Cardiac fibroblast (primary cell): ENCODE measurements at places on chromosomes 3 and 15.

DNA sequence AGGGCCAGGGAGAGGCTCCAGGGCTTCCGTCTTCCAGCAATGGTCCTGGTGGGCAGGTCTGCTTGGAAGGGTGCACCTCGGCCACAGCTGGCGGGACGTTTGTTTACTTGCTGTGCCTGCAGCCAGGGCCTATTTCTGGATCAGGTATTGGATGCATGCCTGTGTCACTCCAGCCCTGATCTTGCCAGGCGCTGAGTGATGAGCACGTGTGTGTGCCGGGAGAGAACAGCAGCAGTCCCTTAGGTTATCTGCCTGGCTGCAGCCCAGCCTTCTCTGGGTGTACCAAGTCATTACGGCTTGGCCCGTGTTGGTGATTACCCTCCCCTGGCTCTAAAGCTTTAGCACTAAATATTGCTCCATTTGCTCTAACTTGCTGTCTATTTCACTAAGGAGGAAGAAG, 14.9 kb downstream of the CCDC32 start:
- DNase-seq: peak; percentile 10

- DNase-seq: no peak
Measured at GRCh38 chr3:115052906-115053305, 94.2 kb downstream of the ZBTB20 start.

- no peak for DNase-seq
Measured at GRCh38 chr15:76181705-76182107, 121.9 kb downstream of the TMEM266 start.

DNA sequence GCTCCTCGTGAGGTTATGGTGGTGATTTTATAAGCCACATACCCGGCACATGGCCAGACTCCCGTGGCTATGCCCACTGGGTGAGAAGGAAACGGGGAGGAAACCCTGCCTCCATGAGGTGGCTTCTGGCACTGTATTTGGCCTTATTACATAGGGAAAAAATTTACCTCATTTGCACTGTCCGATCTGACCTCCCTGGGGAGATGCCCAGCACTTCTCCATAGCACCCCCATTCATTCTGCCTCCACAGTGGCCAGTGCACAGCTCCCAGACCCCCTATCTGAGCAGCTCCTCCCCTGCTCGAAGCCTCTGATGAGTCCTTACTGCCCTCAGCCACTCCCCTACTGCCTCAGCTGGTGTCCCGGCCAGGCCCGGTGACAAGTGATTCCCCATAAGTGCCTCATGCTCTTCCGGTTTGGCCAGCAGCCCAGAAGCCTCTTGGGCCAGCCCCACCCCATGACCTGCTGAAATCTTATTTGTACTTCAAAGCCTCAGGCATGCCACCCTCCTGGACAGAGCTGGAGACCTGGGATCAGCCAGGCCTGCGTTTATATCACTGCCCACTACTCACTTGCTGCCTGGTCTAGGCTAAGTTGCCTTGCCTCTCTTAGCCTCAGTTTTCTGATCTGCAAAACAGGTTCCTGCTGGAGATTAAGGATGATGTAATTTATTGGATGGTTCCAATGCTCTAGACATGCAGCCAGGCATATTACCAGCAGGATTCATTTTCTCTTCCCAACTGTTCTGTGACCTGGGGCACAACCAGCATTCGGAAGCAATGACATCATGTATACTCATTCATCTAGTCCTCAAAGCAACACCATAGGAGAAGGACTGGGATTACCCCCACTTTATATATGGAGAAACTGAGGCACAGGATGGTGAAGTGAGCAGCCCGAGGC, 30.6 kb upstream of the SLC6A6 start:
- DNase-seq: peak; percentile 58

DNA sequence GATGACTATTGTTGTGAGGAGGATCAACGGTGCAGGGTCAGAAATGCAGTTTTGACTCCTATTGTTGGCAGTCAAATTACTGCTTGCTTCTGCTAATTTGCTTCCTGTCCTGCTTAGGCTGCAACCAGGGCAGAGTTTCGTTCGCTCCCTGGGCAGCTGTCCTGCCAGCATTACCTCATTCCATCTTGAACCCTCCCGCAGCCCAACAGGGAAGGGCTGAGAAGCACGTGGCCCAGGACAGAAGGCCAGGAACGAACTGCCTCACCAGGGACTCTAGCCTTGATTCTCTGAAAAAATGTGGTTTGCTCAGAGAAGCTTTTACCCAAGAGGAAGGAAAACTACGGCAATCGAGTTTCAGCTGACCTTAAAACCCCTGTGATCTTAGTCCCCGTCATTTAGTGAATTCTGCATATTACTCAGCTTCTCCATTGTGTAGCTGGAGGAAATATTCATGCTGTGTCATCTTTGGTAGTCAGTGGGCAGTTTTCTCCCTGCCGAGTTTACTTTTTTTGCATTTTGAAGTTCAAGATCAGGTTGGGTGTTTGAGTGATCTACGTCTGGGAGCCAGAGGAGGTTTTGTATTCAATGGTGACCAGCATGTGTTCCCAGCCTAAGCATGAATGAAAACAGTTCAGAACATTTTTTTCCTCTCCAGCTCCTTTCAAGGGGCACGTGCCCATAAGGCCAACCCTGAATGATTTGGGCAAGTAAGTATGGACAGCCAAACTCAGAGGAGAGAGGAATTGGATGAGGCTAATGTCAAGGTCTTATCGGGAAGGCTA, 23.0 kb downstream of the TLNRD1 start:
- DNase-seq: peak; percentile 77

DNA sequence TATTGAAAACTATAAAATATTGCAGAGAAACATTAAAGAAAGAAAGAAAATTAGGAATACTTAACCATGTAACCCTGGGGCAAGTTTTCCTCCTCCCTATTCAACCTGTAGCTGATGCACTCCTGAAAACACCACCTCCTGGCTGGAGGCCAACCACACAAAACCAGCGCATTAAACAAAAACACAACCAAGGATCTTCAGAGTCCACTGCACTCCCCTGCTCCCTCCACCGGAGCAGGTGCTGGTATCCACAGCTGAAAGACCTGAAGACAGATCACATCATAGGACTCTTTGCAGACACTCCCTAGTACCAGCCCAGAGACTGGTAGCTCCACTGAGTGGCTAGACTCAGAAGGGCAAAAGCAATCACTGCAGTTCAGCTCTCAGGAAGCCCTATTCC, 13.6 kb upstream of the ADAMTS17 start:
- DNase-seq: no peak

DNA sequence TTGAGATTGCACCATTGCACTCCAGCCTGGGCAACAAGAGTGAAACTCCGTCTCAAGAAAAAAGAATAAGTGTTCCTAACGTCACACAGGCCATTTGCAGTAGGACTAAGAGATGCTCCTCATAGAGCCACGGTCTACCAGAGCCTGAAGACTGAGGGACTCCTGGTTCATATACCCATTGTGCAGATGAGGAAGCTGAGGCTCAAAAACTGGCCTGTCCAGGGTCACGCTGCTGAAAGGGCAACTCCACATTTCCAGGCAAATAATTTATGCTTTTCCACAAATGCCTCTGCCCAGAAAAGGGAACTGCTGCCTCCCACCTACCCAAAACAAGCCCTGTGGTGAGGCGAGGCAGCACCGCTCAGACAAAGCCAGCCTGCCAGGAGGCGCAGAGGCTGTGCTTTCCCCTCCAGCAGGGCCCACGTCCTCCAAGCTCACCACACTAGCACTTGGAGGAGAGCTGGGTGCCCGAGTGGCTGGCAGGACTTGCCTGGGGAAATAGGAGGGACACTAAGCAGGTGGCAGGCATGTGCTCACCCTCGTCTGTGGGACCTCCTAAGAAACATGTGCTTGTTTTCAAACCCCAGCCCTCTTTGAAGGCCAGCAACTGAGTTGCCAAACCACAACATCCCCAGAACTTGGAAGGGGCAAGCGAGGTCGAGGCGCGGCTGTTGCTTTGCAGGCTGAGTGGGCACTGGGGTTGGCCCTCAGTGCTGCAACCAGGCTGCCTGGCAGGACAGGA, 195.6 kb downstream of the XXYLT1 start:
- peak; percentile 31 for DNase-seq

- DNase-seq: no peak
Measured at GRCh38 chr3:87800516-87800915, 258.3 kb downstream of the CGGBP1 start.
